ENCODE measurements at places on chromosomes 12 and 14.

DNA sequence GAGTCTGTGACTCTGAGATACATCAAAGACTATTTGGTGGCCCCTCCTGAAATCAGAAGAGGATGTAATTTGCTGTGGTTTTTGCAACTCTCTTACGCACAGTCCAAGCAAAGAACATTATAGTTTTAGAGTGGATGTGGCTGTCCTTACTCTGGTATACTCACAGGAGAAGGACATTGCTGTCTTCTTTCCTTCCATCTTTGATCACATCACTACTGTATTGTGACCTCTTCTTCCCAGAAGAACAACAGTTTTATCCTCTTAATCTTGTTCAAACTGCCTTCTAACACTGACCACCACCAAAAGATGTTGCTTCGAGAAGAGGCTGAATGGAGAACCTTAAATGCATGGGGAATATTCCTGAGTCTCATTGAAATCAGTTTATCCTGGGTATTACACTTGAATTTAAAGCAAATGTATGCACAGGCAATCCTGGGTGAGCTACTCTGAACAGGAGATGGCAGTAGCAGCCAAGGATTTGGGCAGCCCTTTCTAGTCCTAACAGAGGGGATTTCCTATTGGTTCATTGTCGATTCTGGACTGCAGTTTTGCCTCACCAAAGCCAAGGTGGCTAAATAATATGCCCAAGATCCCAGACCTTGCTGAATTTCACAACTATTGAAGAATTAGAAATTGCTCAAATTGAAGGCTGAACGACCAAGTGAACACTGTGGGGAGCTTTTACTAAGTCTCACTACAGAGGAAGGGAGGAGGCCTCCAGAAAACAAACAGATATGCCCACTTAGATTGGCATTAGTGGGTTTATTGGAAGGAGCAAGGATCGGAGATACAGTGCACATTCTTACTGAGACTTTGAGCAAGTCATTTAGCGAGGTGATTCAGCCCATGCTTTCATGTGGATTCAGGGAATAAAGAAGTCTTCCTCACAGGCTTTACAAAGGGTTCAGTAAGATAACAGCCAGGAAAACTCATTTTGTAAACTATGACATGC lies 282.8 kb downstream of the PAWR start:
- DNase-seq: peak; percentile 2

- DNase-seq: no peak
These were observed 7.3 kb upstream of the AP4S1 start for GRCh38 chr14:31018057-31018645.

DNA sequence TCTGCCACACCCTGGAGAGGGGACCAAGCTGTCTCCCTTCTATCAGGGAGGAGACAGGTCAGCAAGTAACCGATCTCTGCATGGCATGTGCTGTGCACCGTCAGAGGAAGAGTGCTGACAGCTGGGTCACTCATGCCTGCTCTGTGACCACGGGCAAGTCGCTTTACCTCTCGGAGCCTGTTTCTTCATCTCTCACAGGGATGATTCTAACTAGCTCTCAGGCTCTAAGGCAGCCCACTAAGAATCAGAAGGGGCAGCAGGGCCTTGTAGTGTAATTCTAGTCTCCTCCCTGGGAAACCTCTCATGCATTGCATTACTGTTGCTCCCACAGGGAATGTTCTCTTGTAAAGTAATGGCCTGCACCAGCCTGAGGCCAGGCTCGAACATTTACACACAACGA lies 11.9 kb downstream of the CD9 start:
- DNase-seq: no peak

DNA sequence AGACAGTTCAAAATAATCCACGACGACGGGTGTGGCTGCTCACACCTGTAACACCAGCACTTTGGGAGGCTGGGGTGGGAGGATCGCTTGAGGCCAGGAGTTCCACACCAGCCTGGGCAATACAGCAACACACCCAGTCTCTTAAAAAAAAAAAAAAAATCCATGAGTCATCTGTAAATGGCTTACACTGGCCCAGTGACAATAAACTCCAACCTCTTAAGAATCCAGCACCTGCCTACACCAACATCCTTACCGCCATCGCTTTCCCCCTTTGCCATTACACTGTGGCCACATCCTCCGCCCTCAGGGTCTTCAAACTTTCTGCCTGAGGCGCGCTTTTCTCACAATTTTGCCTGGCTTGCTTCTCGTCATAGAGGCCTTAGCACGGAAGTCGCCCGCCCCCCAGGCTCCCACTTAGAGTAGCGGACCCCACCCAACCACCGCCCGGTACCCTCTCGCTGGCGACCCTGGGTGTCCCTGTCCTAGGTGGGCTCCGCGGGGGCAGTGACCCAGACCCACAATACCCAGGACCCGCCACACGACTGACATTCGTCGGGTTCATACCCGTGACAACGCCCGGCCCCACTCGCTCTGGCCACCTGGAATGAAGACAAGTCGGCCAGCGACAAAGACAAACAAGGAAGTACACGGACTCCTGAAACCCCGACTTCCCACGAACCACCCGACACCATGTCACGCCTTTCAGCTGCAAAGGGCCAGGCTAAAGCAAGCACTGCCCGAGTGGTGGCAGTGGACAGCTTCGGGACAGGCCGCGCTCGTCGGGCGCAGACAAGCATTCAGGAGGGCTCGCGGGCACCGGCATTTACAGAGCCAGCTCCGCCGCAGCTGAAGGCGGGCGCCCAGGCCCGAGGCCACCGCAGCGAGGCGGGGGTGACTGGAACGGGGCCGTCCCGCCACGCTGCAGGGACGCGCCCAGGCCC lies 636 bp downstream of the GOLGA3 start:
- peak; percentile 34 for DNase-seq

GRCh38 chr14:55780156-55780946 lies 200.3 kb downstream of the KTN1 start:
- no peak for DNase-seq
